ENCODE measurements at places on chromosomes 16 and 17.

DNA sequence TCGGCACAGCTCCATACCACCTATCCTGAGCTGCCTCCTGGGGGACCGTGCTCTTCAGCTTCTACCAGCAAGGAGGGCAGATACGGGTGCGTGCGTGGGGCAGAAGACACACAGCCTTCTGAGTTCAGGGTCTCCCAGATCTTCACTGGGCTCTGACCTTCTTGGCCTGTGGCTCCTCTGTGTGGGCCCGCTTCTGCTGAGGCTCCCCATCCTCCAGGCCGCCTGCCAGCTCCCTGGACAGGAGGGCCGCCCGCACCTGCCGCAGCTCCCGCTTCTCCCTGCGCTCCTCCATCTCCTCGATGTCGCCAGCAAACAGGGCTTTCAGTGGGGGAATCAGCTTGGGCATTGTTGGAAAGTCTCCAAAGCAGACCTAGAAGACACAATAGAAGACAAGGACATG, 25.2 kb downstream of the ELAC2 start:
- no peak for DNase-seq

- no peak for DNase-seq
Measured at GRCh38 chr17:76254275-76254674, 10.9 kb upstream of the UBALD2 start.

DNA sequence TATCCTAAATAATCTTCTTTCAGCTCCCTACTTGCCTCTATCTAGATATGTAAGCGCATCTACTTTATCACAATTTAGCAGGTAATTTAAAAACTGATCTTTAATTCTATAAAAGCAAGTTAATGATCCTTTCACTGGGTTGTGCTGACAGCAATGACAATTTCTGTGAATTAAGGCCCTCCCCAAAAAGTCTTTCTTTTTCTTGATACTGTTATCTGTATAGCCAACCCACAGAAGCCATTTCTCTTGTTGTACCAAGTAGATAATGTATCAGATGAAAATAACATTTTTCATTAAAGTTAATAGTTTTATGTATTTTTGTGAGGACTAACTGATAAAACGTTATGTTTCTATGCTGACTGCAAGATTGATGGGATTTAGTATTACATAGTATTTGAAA, 3.8 kb downstream of the ZPBP2 start:
- DNase-seq = no peak

GRCh38 chr17:32604966-32605365, 118.2 kb downstream of the CDK5R1 start:
- no peak for DNase-seq

GRCh38 chr16:87431926-87432325, 39.8 kb downstream of the MAP1LC3B start:
- DNase-seq = peak; percentile 63

DNA sequence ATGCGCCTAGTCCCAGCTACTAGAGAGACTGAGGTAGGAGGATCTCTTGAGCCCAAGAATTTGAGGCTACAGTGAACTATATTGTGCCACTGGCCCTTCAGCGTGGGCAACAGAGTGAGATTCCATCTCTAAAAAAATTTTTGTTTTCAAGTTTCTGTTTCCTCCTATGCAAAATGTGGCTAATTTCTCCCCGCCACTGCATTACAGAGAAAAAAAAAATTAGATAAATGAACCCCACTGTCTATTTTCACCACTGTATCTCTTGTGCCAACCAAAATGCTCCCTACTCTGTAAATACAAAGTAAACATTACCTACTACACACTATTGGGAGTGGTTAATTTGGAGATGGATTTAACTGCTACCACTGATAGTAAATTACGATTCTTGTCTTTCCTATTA, 2.0 kb downstream of the MARF1 start:
- no peak for DNase-seq

DNA sequence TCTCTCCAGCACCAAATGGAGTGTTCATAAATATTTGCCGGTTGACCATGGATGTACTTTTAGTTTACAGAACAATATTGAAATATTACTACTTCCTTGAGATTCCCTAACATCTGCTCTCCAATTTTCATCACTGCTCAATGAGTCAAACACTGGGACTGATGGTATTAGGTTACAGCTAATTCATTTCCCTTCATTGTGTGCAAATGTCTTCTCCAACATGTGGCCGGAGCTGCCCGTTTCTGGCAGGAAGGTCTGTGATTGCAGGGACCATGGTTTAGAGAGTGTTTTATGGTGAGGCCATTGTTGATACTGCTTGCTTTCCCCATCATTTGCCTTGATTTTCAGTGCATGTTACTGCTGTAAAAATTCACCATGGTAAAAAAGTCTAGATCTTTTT, 209.3 kb downstream of the HS3ST3B1 start:
- no peak for DNase-seq

GRCh38 chr17:40327735-40328385, 18.9 kb downstream of the RARA start:
- DNase-seq = no peak

DNA sequence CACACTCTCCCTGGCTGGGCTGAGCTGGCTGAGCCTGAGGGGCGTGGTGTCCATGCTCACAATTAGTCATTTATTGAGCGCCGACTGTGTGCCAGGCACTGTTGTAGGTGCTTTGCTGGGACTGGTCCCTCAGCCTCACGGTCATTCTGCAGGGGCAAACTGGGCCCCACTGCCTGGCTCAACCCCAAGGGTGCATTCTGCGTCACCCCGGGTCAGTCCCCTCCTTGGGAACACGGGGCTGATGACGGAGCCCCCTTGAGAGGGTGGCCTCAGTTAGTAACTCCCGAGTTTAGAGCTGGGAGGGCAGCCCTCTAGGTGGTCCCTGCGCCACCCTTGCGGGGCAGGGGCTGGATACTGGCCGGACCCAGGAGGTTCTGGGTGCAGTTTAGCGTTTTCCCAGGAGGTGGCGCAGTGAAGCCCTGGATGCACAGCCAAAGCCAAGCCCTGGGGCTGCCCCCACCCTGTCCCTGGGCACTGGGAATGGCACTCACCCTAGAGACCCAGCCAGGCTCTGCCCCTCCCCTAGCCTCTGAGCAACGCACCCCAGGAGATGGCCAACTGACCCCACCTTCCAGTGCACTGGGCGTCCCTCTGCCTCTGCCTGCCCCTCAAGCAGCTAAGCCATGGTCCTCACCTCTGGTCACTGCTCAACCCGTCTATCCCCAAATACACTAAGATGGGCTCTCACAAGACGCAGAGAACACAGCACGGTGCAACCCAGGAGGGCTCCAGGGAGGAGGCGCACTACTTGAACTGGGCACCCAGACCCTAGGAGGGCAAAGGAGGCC, 243.2 kb upstream of the GSE1 start:
- no peak for DNase-seq

GRCh38 chr16:81384006-81384405, 60.6 kb upstream of the CMIP start:
- DNase-seq = no peak

GRCh38 chr17:50447870-50448595, 20.6 kb downstream of the CHAD start:
- no peak for DNase-seq

DNA sequence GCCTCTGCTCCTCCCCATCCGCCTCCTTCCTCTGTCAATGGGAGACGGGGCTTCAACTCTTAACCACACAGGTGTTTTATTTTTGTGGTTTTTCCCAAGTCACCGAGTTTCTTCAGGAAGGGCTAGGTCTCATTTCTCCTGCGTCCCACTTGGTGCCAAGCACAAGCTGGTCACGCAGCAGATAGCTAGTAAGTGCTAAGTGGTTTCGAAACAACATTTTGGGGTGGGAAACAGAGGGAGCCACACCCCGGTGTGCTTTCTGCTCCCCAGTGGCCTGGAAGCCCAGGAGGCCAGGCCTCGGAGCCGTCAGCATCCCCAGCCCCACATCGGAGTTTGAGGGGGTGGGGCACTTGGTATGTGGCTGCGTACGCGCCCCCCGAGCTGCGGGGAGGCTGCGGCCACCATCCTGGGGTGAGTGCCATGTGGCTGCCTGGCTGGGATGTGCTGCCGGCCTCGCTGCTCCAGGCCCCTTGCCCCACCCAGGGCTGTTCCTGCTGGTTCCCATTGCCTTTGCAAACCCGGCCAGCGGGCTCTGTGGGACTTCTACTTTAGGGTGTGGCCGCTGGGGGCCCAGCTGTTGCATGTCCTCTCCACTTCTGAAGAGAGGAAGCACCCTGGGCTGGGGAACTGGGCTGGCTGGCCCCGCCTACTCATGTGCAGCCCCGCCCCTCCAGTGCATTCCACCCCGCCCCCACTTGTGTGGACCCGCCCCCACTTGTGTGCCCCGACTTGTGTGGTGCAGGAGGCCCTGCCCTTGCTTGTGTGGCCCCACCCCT, 55.6 kb downstream of the BAIAP2 start:
- no peak for DNase-seq

- DNase-seq = no peak
Measured at GRCh38 chr17:81249223-81250040, 10.3 kb downstream of the NDUFAF8 start.

DNA sequence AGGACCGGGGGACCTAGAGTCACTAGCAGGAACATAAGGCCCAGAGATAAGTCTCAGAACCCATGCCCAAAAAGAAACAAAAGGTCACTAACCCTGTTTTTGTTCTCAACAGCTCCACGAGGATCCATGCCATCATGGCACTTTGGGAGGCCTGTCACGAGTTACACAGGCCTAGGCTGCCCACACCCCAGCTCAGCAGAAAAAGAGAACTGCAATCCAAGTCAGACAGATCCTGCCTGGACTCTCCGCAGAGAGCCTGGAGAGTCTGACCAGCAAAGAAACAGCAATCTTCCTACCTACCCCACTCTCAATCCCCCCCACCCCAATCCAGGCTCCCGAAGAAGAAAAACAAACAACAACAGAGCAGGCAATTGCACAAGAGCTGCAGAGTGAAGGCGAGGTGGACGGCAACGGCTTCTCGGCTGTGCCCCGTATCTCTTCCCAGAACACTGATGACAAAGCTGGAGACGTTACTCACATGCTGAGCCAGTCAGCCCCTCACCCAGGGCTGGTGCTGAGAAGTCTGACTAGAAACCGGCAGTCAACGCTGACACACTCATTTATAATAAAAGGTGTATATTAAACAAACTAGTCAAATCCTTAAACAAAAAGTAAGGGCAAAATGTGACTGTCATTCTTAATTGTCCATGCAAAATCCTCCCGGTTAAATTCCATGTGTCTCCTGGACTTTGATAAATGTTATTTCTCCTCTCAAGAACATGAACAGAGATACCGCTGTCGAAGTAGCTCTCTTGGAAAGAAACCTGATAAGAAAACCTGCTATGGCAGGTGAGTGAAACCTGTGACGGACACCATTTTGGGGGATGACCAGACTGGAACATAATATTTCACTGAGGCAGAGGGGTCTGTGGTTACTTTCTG, 89.3 kb downstream of the SMG6 start:
- DNase-seq = no peak

DNA sequence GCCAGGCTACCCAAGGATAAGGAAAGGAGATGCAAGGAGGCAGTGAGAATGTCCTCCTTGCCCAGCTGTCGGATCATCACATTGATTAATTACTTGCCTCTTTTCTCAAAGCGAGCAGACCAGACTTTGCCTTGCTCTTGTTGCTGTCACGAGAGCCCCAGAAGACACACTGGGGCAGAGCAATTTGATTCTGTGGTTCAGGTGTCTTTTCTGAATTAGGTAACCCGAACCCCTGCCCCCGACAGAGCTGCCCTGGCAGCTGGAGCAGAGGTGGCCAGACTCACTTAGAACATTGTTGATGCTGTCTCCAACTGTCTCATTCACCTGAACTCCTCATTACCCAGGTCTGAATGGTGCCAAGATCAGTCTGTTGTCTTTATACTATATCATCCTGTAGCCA, 34.3 kb downstream of the VAT1L start:
- DNase-seq = peak; percentile 2

DNA sequence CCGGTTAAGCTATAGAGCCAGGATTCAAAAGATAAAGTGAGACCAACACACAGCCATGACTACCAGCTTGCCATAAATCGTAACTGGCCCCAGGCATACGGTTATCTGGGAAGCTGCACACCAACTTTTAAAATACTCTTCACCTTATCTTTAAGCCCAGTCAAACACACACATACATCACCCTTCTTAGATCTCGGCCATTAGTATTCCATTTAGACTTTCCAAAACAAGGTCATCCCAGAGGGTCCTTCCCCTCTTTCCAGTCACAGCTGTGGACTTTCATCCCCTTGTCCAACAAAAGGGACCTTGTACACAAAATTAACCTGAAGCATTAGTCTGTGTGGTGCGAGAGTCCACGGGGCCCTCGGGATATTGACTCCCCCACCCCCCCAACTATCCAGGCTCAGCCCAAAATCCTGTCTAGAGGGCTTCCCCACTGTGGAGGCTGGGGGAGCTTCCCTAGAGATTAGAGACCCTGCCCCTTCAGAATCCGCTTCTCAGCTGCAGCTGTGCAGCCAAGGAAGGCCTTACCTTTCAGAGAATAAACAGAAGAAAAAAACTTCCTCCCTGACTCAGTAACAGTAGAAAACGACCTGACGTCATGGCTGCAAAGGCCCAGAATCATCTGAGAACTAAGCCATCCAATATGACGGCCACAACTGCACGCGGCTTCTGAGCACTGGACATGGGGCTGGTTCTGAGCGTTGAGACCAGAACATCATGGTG, 9.9 kb downstream of the ZFHX3 start:
- DNase-seq = no peak
